ENCODE measurements at places on chromosomes 1 and 21. TPM values are rescaled to one million over a fixed set of nuclear protein-coding genes. Genes with fewer than 3 reads are reported as not detected.

Gene PLA2G2A
- polyA plus RNA-seq, result 112 TPM

Gene CAMSAP2
- polyA plus RNA-seq, result 16.9 TPM

Gene KCNH1
- polyA plus RNA-seq, result not detected

Gene FMOD
- 3.0 TPM for polyA plus RNA-seq

DNA sequence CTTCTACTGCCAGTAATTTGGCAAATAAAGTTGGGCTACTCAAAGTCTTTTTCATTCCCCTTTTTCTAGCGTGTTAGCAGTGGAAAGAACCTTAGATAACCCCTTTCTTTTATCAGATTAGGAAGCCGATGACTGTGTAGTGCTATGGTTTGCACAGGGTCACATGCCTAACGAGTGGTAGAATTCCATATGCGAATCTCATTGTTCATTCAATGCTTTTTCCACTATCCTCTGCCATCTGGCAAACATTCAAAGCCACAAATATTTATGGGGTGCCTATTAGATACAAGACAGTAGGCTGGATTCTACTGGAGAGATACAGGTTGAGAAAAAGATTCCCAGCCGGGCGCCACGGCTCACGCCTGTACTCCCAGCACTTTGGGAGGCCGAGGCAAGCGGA lies 14.9 kb upstream of the IER5 start:
- no peak overlapping the region for H3K27ac ChIP-seq
- no peak overlapping the region for H3K4me3 ChIP-seq
- DNase-seq, result no peak

DNA sequence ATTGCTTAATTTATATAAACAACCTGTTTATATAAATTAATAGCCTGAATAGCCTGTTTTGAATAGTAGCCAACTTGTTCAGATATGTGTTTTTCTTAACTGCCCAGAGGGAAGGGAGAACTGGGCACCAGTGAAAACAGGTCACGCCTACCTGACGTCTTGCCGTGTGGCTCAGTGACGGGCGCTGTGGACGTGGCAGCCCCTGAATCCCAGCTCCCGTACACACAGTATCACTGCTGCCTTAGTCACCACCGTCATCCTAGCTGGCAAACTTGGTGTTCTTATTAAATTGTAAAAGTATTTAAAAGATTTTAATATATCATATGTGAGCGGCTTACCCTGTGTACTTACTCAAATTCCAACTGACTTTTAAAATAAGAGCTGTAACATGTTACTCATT lies 35.4 kb upstream of the TRAPPC10 start:
- no peaks in the 10 kb centered on the region for H3K27me3 ChIP-seq
- no peak overlapping the region for H3K27ac ChIP-seq
- no peak overlapping the region for H3K4me3 ChIP-seq
- H3K36me3 ChIP-seq, result peaks cover 50% of the 10 kb centered on the region

- H3K27ac ChIP-seq, result no peak overlapping the region
- H3K4me3 ChIP-seq, result no peak overlapping the region
- no peaks in the 10 kb centered on the region for H3K36me3 ChIP-seq
- H3K27me3 ChIP-seq, result no peaks in the 10 kb centered on the region
These were observed 265.2 kb downstream of the BRINP3 start for GRCh38 chr1:190212450-190212849.

- no peaks in the 10 kb centered on the region for H3K27me3 ChIP-seq
- no peak overlapping the region for H3K27ac ChIP-seq
- H3K4me3 ChIP-seq, result no peak overlapping the region
- no peaks in the 10 kb centered on the region for H3K4me1 ChIP-seq
These were observed 72.6 kb downstream of the ATP6V1G3 start for GRCh38 chr1:198467907-198468306.

DNA sequence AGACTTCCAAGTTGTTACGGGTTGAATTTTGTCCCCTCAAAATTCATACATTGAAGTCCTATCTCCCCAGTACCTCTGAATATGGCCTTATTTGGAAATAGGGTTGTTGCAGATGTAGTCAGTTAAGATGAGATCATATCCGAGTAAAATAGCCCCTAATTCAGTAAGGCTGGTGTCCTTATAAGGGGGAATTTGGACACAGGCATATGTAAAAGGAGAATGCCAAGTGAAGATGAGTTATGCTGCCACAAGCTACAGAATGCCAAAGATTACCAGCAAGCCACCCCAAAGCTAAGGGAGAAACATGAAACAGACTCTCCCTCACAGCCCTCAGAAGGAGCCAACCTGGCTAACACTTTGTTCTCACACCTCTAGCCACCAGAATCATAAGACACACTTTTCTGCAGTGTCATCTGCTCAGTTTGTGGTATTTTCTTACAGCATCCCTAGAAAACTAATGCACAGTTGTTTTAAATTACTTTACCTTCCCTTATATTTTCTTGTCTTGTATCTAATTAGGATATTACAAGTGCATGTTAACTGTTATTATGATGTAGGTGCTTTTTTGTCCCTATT lies 43.3 kb upstream of the PRDX6 start:
- no peak overlapping the region for H3K27ac ChIP-seq
- no peak for DNase-seq
- H3K4me1 ChIP-seq, result peaks cover 11% of the 10 kb centered on the region
- H3K36me3 ChIP-seq, result no peaks in the 10 kb centered on the region

GRCh38 chr1:33045246-33045645 lies 8.6 kb upstream of the AK2 start:
- no peaks in the 10 kb centered on the region for H3K27me3 ChIP-seq
- H3K4me1 ChIP-seq, result no peaks in the 10 kb centered on the region
- DNase-seq, result no peak
- H3K27ac ChIP-seq, result no peak overlapping the region
- no peaks in the 10 kb centered on the region for H3K36me3 ChIP-seq
- no peak overlapping the region for H3K4me3 ChIP-seq

- no peaks in the 10 kb centered on the region for H3K36me3 ChIP-seq
- no peak overlapping the region for H3K4me3 ChIP-seq
- H3K27me3 ChIP-seq, result peaks cover 67% of the 10 kb centered on the region
- no peak for DNase-seq
- peaks cover 12% of the 10 kb centered on the region for H3K4me1 ChIP-seq
These were observed 12.3 kb downstream of the RNF223 start for GRCh38 chr1:1061682-1062345.

- no peaks in the 10 kb centered on the region for H3K27me3 ChIP-seq
- no peak overlapping the region for H3K27ac ChIP-seq
- H3K4me3 ChIP-seq, result no peak overlapping the region
- no peak for DNase-seq
- peaks cover 96% of the 10 kb centered on the region for H3K36me3 ChIP-seq
- H3K4me1 ChIP-seq, result peaks cover 6% of the 10 kb centered on the region
These were observed 28.3 kb downstream of the CD160 start for GRCh38 chr1:145747398-145748247.

- H3K36me3 ChIP-seq, result no peaks in the 10 kb centered on the region
- no peak overlapping the region for H3K4me3 ChIP-seq
- no peak overlapping the region for H3K27ac ChIP-seq
- H3K27me3 ChIP-seq, result no peaks in the 10 kb centered on the region
- no peak for DNase-seq
These were observed 176.3 kb upstream of the ZNHIT6 start for GRCh38 chr1:85884372-85885035.

- no peak for DNase-seq
- no peaks in the 10 kb centered on the region for H3K4me1 ChIP-seq
- no peaks in the 10 kb centered on the region for H3K27me3 ChIP-seq
These were observed 426.5 kb upstream of the CAMK1G start for GRCh38 chr1:209156991-209157390.

- no peaks in the 10 kb centered on the region for H3K36me3 ChIP-seq
- no peak for DNase-seq
- no peak overlapping the region for H3K4me3 ChIP-seq
- H3K27ac ChIP-seq, result no peak overlapping the region
- H3K4me1 ChIP-seq, result no peaks in the 10 kb centered on the region
These were observed 102.6 kb downstream of the AJAP1 start for GRCh38 chr1:4756851-4757580.

GRCh38 chr1:50152236-50152635 lies 43.5 kb downstream of the ELAVL4 start:
- DNase-seq, result no peak
- H3K27ac ChIP-seq, result no peak overlapping the region
- no peaks in the 10 kb centered on the region for H3K27me3 ChIP-seq
- H3K36me3 ChIP-seq, result no peaks in the 10 kb centered on the region

- H3K4me3 ChIP-seq, result no peak overlapping the region
- H3K27me3 ChIP-seq, result no peaks in the 10 kb centered on the region
- H3K36me3 ChIP-seq, result no peaks in the 10 kb centered on the region
- DNase-seq, result no peak
These were observed 34.8 kb upstream of the TENT5C start for GRCh38 chr1:117570988-117571409.

DNA sequence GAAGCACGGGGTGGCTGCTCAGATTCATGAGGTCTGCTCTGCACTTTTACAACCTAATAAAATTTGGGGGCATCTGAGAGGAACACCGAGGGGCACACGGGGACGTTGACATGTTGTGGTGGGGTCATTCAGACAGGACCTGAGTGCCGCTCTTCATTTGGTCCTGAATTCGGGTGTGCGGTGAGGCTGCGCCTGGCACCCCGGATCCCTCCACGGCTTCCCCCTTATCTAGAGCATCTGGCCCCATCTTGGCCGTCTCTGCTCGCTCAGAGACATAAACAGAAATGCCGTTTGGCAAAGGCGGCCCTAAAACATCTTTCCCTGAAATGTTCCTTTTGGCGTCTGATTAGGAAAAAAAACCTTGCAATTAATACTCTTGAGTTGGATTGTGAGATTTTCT lies 157.2 kb downstream of the PRDM16 start:
- peaks cover 8% of the 10 kb centered on the region for H3K4me1 ChIP-seq
- no peaks in the 10 kb centered on the region for H3K36me3 ChIP-seq
- H3K27me3 ChIP-seq, result peaks cover 5% of the 10 kb centered on the region
- H3K4me3 ChIP-seq, result no peak overlapping the region
- no peak overlapping the region for H3K27ac ChIP-seq
- no peak for DNase-seq

GRCh38 chr1:110626889-110627288 lies 20.7 kb upstream of the KCNA2 start:
- H3K36me3 ChIP-seq, result no peaks in the 10 kb centered on the region
- H3K27me3 ChIP-seq, result peaks cover 4% of the 10 kb centered on the region
- H3K27ac ChIP-seq, result no peak overlapping the region
- DNase-seq, result no peak

DNA sequence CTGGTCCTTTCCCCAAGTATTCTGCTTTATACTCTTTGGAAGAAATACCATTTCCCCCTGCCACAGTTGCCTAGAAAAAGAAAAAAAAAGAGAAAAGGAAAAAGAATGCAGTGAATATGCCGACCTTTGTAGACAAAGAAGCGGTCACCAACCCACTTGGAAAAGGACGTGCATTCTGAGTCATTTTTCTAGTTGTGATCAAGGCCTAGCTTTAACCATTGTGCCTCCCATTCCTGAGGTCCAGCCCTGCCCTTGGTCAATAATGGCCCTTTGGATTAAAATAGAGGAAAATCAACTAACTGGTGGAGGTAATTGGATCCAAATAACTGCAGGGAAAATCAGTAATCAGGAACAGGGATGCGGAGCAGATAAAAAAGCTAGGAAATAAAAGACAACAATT lies 24.8 kb downstream of the S1PR1 start:
- peak overlapping the region; percentile 90 for H3K27ac ChIP-seq
- no peaks in the 10 kb centered on the region for H3K27me3 ChIP-seq
- peaks cover 53% of the 10 kb centered on the region for H3K4me1 ChIP-seq
- H3K4me3 ChIP-seq, result no peak overlapping the region

GRCh38 chr1:7808253-7808844 lies 24.3 kb downstream of the PER3 start:
- no peak overlapping the region for H3K4me3 ChIP-seq
- no peak for DNase-seq
- H3K36me3 ChIP-seq, result peaks cover 99% of the 10 kb centered on the region
- H3K4me1 ChIP-seq, result no peaks in the 10 kb centered on the region
- H3K27ac ChIP-seq, result no peak overlapping the region

- no peaks in the 10 kb centered on the region for H3K27me3 ChIP-seq
- H3K4me1 ChIP-seq, result no peaks in the 10 kb centered on the region
- H3K36me3 ChIP-seq, result no peaks in the 10 kb centered on the region
- H3K27ac ChIP-seq, result no peak overlapping the region
- DNase-seq, result no peak
These were observed 866.2 kb downstream of the LRRIQ3 start for GRCh38 chr1:73331726-73332125.

DNA sequence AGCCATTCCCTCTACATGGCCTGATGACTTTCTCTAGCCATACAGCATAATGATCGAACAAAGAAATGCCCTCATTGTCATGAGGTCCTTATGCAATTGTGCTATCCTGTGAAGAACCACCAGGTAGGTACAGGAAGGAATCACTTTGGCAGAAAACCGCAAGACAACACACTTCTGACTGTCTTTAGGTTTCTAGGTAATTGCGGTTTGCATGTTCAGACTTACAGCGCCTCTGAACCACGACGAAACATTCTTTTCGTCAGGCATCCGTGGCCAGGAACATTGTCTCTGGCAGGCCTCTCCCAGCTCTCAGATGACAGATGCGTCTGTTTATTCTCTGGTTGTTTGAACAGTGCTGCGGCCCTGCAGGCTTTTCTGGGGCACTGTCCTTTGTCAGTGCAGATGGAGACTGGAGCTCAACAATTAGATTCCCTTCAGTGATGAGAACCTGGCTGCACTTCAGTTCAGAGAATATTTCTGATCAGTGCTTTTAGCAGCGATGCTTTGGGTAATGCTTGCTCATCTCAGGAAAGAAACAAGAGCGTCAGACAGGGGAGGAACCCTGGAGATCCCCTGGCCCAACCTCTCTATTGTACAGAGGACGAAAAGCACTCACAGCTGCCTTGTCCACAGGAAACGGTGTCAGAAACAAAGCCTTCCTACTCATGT lies 63.4 kb downstream of the B3GALT5 start:
- no peaks in the 10 kb centered on the region for H3K27me3 ChIP-seq
- peak overlapping the region; percentile 74 for H3K27ac ChIP-seq
- H3K4me3 ChIP-seq, result no peak overlapping the region
- DNase-seq, result peak; percentile 26

GRCh38 chr1:197801684-197802083 lies 26.4 kb upstream of the DENND1B start:
- no peak overlapping the region for H3K27ac ChIP-seq
- no peaks in the 10 kb centered on the region for H3K4me1 ChIP-seq
- no peaks in the 10 kb centered on the region for H3K27me3 ChIP-seq
- H3K36me3 ChIP-seq, result no peaks in the 10 kb centered on the region

GRCh38 chr1:210828996-210829596 lies 304.9 kb downstream of the KCNH1 start:
- no peak for DNase-seq
- no peak overlapping the region for H3K27ac ChIP-seq
- H3K27me3 ChIP-seq, result no peaks in the 10 kb centered on the region
- H3K36me3 ChIP-seq, result no peaks in the 10 kb centered on the region

DNA sequence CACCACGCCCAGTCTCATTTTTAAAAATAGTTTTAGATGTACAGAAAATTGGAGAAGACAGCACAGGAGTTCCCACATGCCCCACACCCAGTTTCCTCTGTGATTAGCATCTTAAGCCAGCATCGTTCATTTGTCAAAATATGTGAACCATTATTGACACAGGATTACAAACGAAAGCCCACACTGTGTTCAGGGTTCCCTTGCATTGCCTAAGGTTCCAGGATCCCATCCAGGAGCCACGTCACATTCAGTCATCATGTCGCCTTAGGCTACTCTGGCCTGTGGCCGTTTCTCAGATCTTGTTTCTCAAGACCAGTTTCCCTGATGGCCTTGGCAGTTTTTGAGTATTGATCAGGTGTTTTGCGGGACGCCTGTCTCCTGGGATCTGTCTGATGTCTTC lies 34.7 kb upstream of the TNFRSF1B start:
- H3K36me3 ChIP-seq, result no peaks in the 10 kb centered on the region
- DNase-seq, result no peak
- no peaks in the 10 kb centered on the region for H3K27me3 ChIP-seq
- H3K27ac ChIP-seq, result peak overlapping the region; percentile 49
- peaks cover 24% of the 10 kb centered on the region for H3K4me1 ChIP-seq
- H3K4me3 ChIP-seq, result no peak overlapping the region
